CD4-positive, alpha-beta T cell treated with Interleukin-6 at 100 ng/mL for 8 hours (primary cell): ENCODE measurements at places on chromosomes 11 and 22.

DNA sequence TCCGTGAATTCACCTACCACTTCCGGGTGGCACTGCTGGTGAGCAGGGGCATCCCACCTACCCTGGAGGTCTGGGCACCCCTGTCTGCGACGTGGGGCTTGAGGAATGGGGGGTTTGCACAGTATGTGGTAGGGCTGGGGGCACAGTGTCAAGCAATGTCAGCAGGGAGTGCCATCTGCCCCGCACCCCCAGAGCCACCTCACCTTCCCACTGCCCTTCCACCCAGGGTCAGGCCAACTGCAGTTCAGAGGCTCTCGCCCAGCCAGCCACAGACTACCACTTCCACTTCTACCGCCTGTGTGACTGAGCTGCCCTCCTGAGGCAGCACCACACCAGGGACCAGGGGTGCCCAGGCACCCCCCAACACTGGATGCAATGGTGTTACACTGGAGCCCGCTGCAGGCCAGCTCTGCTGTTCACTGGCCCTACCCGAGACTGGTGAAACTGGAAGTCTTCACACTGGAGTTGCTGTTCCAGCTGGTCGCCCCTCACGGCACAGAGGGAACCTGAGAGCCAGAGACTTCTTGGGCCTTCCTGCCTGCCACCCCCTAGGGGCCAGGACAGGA lies 6.5 kb downstream of the TMEM258 start:
- no peak for DNase-seq

GRCh38 chr22:35534091-35534490 lies 6.5 kb upstream of the RASD2 start:
- no peak for DNase-seq

DNA sequence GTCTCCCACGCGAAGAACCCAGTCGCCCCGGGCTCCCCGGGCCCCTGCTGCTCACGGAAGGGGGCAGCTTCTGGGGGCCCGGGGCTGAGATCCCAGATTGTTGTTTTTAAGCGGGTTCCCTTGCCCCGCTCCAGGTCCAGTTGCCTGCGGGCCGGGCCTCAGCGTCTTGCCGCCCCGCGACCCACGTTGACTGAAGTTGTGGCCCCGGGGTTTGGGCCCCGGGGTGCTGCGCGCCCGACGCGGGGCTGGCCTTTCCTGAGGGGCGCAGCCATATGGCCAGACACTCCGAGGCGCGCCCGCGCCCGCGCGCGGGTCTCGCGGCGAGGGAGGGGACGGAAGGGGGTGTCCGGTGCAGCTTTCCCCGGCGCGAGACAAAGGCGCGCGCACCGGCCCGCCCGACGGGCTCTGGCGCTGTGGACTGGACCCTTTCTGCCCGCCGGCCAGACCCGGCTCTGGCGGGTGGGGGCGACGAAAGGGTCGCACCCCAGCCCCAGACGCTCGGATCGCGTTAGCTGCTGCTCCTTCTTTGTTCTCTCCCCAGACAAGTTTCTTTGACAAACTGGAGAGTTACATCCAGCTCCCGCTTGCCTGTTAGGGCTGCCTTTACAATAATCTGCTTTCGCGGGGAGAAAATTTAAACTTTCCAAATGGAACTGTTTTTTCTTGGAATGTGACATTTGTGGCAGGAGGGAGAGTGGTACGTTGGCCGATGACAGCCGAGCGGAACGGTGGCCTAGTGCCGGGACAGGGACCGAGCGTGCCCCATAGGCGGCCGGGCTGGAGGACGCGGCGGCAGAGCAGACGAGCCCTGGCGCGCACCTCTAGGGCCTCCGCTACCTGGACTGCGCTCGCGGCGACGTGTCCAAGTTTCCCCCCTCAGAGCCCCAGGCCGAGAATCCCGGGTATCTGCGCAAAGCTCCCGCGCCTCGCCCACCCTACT lies 716 bp downstream of the AMOTL1 start:
- no peak for DNase-seq

GRCh38 chr11:2315395-2316168 lies 13.8 kb downstream of the TSPAN32 start:
- DNase-seq: no peak

DNA sequence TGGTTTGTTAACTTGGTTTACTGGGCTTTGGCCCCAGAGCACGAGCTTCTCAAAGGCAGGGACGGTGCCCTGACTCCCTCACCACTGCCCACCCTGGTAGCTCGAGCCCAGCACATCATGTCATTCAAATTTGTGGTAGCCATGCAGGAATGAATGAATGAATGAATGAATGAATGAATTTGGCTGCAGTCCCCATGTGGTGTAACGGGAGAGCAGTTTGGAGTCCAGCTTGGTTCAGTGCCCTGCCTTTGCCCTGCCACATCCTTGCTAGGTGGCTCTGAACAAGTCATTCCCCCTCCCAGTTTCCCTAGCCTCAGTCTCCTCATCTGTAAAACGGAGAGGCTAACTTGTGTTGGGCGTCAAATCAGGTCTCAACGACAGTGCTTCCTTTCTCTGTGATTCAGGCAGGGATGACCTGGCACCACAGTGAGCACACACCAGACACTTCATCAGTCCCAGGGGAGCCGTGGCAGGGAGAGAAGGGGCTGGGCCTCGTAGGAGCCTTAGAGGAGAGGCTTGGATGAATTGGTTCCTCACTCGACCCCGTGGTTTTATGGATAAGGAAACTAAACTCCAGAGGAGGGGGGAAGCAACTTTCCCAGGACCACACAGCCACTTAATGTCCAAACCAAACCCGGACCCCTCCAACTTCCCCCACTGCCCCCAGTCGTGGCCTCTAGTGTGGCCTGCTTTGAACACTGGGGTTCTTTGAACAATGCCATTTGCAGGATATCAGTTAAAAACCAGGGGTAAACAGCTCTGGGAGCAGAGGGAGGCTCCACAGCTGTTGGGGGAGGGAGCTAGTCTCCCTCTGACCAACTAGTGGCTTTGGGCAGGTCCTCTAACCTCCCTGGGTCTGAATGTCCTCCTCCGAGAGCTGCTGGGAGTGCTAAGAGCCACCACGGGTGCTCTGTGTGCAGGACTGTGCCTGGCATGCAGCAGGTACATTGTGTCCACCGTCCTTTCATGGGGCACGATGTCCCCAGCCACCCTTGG lies 86.2 kb downstream of the CACNA1I start:
- DNase-seq: no peak

- no peak for DNase-seq
Observed at GRCh38 chr22:41660416-41660815, 28.3 kb downstream of the SNU13 start.

DNA sequence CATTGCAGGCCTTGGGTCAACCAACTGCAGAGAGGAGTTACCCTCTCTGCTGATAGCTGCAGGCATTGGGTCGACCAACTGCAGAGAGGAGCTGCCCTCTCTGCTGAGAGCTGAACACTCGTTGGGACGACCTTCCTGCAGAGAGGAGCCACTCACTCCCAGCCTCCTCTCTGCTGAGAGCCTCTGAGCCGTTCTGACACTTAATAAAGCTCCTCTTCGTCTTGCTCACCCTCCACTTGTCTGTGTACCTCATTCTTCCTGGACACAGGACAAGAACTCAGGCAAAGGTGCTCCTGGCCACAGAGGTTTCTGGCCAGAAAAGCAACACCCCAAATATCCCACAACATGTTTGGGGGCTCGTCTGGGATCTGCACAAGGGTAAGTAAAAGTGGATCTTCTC lies 7.5 kb upstream of the PKP3 start:
- DNase-seq: no peak

- DNase-seq: no peak
Observed at GRCh38 chr11:23079382-23079813, 219.1 kb upstream of the CCDC179 start.

DNA sequence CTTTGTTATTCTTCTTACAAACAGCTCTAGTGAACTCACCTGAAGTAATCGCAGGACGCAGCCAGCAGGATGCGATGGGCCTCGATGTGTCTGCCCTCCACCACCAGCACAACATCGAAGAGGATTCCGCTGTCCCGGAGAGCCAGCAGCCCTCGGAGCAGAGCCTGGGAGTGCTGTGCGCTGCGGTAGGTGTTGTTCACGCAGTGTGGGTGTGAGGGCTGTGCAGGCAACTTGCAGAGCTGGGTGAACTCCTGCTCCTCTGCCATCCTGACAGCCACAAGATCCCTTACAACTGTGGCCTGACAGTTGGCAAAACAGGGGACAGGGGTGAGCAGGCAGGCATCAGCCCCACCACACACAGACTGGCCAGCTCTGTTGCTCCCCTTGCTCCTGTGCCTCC lies 6.6 kb downstream of the KLHL22 start:
- no peak for DNase-seq

GRCh38 chr22:45692549-45692948 lies 20.9 kb downstream of the ATXN10 start:
- DNase-seq: no peak

DNA sequence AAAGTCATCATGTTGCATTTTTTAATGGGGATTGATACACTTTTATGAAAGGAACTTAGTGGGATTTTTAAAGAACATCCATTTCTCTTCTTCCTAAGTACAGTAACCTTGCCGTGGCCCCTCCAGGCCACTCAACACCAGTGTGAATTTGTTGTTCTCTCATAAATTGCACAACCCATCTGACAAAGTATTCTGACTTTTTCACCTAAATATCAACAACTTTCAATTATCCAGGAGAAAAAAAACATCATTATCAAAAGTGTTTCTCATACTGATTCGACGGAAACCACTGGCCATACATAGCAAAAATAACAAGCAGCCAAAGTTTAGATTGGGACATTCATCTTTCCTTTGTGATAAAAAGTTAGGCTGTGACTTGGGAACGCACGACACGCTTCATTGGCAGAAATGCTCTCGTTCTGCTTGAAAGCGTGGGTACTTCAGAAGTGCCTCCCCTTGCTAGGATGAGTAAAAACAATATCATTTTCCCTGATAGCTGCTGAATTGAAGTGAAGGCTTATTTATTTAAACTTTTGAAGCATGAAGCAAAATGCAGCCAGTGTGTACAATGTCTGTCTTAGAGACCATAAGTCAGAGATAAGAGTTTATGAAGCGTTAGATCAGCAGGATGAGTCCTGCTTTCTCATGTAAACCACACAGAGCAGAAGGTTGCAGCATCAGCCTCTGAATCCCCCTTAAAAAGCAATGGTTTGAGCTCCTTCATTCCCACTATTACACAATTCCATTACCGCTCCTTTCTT lies 20.6 kb upstream of the EIF3M start:
- no peak for DNase-seq

GRCh38 chr11:114017723-114018122 lies 41.8 kb upstream of the ZBTB16 start:
- DNase-seq: no peak

GRCh38 chr11:2178906-2179494 lies 7.4 kb upstream of the TH start:
- no peak for DNase-seq
